Inflammatory macrophage treated with lipopolysaccharide for 4 hours (primary cell): ENCODE measurements at places on chromosomes 4 and X.

GRCh38 chr4:57110640-57111511 is 691 bp upstream of the IGFBP7 start:
- peak; percentile 48 for DNase-seq

GRCh38 chr4:115054836-115055235 is 58.6 kb downstream of the NDST4 start:
- no peak for DNase-seq

- no peak for DNase-seq
Observed at GRCh38 chr4:108143515-108143914, 25.2 kb downstream of the LEF1 start.

DNA sequence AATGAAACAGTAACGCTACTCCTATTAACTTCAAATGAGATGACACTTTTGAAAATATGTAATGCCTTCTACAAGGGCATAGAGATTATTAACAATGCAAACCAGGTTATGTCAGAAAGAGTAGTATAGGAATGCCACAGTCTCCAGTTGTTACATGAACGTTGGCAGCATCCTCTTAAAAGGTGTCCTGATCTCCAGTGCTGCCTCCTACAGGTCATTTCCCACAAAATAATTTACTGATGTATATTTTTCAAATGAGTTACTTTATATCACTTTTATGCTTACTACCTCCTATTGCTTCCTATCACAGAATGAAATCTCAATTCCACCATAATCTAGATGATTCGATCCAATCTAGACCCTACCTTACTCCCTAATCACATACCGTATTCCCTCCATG is 195.2 kb upstream of the EPHA5 start:
- DNase-seq, result no peak

GRCh38 chr4:30716681-30717207 is 3.4 kb upstream of the PCDH7 start:
- DNase-seq, result peak; percentile 8

GRCh38 chr4:153529646-153530045 is 63.5 kb downstream of the TMEM131L start:
- DNase-seq, result peak; percentile 85

DNA sequence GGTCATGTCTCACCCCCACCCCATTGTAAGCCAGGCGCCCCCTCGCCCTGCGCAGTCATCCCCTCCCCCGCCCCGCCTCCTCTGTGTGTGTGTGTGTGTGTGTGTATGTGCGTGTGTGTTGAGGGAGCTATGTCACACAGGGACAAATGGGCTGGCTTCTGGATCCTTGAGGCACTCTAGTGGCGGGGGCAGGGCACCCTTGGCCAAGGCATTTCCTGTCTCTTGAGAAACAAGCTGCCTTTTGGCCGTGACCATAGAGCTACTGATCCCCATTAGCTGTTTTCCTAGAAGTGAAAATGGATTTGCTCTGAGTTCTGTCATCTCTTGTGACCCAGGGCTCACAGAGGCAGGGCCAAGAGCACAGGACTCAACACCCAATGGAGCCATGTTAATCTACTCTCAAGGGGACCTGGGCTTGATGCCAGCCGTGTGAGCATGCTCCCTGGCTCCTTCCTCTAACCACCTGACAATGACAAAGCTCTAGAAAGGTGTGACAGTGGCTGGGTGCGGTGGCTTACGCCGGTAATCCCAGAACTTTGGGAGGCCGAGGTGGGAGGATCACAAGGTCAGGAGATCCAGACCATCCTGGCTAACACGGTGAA is 162.5 kb upstream of the BCOR start:
- DNase-seq, result peak; percentile 56

GRCh38 chr4:127120441-127121090 is 512.2 kb upstream of the INTU start:
- DNase-seq, result no peak

GRCh38 chr4:153221783-153222706 is 17.8 kb downstream of the TRIM2 start:
- DNase-seq, result peak; percentile 33

- peak; percentile 11 for DNase-seq
Observed at GRCh38 chrX:39309721-39310152, 508.5 kb downstream of the MID1IP1 start.
